ENCODE measurements at places on chromosomes 5 and 9.

DNA sequence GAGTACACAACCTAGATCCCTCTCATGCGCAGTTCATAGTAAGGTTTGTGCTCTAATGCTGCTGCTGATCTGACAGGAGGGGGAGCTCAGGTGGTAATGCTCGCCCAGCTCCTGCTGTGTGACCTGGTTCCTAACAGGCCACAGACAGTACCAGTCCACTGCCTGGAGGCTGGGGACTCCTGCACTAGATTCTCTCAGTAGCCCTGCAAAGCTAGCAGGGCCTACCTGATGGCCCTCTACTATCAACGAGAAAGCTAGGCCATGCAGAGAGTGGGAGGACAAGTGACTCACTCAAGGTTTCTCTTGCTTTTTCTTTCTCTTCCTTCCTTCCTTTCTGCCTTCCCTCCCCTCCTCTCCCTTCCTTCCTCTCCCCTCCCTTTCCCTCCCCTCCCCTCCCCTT is 55.1 kb upstream of the TEX48 start:
- DNase-seq = no peak

- no peak for DNase-seq
These were observed 157.6 kb downstream of the ACTL7B start for GRCh38 chr9:108698231-108698630.

- no peak for DNase-seq
These were observed 34.6 kb upstream of the IPPK start for GRCh38 chr9:92704528-92704927.

DNA sequence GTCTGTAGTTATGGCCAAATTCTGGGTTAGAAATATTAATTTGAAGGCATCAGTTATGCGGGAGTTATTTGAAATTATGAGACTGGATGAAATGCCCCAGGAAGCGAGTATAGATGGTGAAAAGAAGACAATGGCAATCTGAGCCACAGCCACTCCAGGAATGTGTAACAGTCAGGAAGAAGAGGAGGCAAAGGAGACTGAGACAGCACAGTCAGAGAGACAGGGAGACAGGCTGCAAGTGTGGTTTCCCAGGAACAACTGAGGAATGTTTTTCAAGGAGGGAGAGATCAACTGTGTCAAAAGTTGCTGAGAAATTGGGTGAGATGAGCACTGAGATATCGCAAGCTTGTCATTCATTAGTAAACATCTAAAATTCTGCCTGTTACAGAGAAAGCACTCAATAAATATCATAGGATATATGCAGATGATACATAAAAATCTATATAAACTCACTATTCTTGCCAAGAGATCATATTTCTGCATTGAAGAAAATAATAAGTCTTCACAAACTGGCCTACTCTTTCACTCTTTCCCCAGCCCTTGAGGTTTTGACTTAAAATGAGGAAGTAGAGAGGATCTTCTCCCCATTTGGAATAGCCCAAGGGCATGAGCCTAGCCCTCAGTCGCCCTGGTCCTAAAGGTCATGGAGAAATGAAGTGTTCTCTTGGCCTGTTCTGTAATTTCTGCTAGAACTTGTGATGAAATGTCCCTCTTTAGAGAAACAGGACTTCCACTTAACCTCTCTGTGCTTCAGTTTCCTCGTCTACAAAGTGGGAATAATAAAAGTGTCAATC is 48.5 kb upstream of the RLN1 start:
- no peak for DNase-seq

GRCh38 chr5:96896806-96897205 is 20.5 kb downstream of the ERAP2 start:
- DNase-seq = no peak

DNA sequence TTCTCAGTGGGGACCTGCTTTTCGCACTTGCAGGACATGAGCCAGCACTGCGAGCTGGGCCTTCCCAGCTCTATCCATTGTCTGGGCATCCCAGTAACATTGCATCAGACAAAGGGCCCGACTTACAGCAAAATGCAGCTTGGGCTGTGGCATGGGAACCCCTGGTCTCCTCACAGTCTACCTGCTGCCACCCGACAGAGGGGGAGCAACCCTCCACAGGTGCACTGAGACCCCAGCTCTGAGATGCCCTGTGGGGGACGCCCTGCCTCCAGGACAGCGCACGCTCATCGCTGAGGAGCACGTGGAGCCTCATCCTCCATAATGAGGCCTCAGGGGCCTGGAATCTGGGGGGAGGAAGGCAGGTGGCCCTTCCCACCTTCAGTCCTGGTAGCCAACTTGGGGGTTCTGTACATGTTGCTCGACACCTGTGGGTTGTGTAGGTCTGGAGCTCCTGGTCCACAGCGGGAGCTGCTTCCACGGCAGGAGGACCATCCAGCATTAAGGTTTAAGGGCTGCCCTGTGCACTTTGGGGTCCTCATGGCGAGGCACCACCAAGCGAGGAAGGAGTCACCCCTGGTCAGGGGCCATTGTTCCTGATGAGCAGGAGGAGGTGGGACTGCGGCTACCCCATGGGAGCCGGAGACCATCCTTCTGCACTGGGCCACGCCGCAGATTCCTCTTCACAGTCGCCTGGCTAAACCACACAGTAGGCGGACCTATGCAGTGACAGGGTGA is 376.5 kb upstream of the IRX1 start:
- no peak for DNase-seq

DNA sequence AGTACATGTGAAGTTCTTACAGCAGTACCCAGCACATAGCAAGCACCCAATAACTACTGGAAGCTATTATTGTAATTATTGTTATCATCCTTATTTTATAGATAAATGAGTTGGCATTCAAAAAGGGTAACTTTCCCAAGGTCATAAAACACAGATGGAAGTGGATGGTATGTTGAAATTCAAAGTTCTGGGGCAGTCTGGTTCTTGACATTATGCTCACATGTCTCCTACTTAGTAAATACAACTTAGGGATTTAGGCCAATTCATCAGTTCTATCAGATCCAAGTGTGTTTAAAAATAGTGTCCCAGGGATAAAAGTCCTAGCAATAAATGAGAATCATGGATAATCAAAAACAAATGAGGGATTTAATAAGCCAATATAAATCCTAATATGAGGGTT is 265.2 kb downstream of the ADAMTSL1 start:
- DNase-seq = no peak

DNA sequence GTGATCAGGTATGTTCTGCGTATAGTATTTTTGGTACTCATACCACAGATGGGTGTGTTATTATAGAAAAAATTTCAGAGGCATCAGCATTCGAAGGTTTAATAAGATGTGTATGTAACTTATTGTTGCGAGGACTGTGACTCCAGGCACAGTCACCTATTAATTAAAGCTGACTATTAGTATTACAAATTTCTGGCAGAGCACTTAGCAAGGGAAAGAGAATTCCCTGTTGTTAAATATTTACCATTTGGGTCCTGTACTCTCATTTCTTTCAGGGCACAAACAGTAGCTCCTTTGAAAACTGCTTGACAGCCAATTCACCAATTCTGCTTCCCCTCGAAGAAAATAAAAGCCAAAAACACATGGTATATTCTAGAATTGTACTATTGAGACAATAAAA is 653.8 kb downstream of the ELAVL2 start:
- DNase-seq = no peak

DNA sequence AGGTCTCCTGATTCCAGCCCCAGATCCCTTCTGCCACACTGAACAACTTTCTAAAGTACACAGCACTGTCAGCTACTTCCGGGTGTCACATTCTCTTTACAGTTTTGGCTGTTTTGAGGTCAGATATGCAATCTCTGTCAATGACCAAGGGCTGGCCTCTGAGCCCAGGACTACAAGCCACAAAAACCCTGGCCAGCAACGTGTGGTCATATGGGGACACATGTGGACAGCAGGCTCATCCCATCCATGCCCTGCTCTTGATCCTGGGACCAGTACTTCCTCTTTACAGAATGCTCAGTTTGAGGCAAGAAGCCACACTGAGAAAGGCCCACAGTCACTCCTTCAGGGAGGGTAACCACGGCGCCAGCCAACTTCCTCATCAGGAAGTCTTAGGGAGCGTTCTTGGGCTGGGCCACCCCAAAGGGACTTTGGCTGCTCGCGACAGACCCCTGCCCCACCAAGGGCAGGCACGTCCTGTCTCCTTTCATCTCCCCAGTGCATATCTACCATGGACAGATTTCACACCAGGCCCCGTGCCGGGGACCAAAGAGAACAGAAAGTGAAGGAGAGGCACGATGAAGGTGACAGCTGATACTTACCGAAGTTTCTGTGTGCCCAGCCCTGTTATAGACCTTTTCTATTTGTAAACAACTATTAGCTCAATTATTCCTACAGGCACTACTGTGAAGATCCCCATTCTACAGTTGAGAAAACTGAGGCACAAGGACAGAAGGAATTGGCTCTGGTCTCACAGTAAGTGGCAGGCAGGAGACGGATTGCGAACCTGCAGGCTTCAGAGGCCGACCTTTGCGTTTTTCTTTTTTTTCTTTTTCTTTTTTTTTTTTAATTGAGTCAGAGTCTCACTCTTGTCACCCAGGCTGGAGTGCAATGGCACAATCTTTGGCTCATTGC is 37.3 kb downstream of the STK10 start:
- DNase-seq = no peak

DNA sequence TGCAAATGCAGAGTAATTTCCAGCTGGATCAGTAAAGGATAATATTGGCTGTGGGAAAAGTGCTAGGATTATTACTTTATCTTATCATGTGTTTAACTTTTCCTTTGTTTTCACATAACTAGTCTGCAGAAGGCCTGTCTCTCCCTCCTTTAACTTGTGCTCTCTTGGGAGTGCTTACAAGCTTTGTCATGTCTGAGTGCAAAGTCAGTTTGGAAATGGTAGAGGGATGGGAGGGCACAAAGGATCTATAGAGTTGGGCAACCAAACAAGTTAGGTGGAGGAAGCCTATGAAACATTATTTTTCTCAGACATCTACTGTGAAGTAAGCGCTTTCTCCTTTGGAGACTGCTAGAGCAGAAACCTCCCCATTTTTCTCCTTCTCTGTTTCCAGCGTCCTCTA is 308.8 kb downstream of the ARHGAP26 start:
- DNase-seq = no peak

DNA sequence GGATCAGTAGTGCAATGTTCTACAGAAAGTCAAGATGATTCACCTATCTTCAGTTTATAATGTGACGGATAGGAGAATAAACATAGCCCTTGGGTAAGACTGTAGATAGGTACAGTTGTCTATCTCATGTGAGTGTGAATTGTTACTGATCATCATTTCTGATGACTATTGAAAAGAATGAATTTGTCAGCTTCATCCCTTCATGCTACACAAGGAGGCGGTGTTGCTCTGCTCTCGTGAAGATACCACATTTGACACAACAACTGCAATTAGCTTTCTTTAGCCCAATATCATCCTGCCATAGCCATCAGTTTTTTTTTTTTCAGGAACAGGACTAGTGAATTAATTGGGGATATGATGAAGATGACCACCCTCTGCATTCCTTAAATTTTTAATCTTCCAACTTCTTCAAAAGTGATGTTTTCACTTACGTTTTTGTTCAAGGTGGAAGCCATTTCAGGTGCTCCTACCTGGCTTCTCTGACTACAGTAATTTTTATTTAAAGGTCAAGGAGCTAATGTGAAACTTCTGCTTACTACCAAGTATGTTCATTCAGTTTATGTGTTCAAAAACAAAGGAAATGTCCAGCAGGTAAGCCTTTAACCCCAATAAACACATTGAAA is 152.9 kb upstream of the MOCS2 start:
- no peak for DNase-seq

DNA sequence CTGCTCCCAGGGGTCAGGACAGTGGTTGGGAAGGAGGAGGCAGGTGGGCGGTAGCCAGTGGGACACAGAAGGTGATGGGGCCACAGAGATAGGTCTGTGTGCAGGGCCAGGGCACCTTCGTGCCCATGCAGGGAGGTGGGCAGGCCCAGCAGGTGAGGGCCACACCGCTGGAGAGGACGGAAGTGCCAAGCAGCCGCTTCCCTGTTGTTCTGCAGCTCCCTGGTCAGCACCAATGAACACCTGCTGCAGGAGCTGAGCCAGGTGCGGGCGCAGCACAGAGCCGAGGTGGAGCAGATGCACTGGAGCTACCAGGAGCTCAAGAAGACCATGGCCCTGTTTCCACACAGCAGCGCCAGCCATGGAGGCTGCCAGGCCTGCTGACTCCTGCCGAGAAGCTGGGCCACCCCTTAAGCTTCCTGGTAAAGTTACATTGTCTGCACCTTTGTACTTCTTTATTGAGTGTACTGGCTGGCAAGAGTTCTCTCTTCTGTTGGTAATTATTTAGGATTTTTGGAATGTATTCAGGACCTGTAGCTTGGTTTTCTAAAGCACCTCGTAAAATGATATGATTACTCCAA is 40.3 kb downstream of the TPPP start:
- DNase-seq = no peak

GRCh38 chr9:108642871-108643270 is 212.9 kb downstream of the ACTL7B start:
- no peak for DNase-seq

DNA sequence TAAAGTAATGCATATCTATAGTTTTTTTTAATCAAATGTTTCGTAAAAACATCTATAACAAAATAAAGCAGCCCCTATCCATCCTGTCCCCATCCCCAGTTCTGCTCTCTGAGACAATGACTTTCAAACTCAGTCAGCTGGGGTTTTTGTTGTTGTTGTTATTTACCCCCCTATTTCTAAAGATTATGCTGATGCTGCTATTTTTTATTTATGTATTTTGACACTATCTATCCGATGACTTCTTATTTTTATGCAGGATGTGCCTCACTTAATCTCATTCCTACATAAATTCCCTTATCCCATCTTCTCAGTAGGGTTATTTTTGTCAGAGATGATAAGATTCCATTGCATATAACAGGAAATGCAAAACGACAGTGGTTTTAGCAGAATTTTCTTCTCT is 45.3 kb upstream of the ENTREP1 start:
- no peak for DNase-seq

DNA sequence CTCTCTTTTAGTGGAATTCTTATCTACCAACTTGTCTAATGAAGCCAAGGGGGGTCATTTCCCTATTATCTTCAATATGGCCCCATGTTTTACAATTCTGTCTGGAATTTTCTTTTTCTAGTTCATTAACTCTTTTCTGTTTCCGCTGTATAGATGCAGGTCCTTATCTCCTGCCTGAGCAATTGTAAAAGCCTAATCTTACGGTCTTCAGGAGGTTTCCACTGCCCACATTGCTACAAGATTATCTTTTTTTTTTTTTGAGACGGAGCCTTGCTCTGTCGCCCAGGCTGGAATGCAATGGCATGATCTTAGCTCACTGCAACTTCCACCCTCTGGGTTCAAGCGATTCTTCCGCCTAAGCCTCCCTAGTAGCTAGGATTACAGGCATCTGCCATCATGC is 132.3 kb downstream of the UNC13B start:
- DNase-seq = no peak

Data from NCI-H1436 (cell line).